ENCODE measurements at places on chromosomes 5 and 9.

DNA sequence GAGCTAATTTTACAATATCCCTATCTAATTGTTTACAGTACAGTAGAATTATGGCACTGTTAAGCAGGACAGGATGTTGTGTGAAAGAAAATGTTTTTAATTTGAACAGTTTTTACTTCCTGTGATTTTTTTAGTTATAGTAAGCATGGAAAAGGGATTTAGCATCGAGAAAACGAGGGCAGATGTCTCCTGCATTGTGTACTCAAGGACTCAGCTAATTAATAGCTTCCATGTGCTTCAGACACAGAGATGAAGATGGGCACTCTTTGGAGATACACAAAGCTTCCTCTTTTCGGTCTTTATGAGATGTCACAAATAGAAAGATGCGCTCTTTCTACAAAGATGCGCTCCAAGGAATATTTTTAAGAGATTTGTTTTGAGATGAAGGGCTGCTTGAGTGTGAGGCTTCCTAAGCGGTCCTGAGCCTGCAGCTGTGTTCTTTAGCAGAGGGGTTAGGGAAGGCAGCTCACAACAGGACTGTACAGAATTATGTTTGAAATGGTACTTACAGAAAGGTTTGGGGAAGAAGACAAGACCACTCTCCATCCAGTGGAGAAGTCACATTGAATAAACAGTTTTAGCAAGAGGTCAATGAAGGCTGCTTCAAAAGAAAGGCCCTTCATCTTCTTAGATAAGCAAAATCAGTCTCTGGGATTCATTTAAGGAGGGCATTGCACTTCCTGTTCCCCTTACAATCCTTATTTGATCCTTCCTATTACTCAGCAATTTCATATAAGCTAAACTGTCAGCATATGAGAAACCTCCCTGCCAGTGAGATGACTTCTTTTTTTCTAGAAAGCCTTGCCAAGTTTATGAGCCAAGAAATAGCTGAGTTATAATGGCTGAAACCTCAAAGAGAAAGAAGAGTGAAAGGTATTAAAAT is 311.5 kb downstream of the EFNA5 start:
- no peak for DNase-seq

DNA sequence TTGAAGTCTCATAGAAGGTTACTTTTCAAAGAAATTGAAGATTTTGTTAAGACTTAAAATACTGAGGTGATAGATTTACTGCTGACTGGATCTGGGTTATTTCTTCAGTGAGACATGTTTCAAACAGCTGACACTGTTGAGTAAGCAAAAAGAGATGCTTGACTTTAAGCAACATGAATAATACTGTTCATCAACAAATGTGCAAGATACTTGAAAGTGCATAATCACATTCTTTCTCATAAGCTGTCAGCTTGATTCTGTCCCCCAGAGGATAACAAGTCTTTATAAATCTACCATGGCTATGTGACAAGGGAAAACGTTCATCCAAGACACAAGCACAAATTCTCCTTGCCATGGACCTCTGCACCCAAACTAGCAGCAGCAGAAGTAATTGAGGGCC is 260.1 kb upstream of the CDH18 start:
- no peak for DNase-seq

DNA sequence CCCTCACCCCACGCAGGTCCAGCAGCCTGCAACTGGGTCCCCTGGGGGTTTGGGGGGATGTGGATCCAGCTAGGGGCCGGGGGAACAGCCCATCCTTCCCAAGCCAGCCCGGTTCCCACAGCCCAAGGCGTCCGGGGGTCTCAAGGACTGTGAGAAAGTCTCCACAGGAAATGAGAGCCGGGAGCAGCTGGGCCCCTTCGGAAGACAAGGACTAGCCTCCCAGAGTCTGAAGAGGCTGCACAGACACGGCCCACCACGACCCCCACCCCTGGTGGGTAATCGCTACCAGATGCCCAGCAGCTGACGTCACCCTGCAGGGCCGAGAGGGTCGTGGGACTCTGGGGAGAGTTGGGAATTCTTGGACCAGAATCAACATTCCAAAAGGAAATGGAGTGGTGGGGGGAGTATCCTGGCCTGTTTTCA is 10.5 kb downstream of the SH2D3C start:
- no peak for DNase-seq

GRCh38 chr5:175753536-175754402 is 95.9 kb downstream of the HRH2 start:
- DNase-seq: no peak

DNA sequence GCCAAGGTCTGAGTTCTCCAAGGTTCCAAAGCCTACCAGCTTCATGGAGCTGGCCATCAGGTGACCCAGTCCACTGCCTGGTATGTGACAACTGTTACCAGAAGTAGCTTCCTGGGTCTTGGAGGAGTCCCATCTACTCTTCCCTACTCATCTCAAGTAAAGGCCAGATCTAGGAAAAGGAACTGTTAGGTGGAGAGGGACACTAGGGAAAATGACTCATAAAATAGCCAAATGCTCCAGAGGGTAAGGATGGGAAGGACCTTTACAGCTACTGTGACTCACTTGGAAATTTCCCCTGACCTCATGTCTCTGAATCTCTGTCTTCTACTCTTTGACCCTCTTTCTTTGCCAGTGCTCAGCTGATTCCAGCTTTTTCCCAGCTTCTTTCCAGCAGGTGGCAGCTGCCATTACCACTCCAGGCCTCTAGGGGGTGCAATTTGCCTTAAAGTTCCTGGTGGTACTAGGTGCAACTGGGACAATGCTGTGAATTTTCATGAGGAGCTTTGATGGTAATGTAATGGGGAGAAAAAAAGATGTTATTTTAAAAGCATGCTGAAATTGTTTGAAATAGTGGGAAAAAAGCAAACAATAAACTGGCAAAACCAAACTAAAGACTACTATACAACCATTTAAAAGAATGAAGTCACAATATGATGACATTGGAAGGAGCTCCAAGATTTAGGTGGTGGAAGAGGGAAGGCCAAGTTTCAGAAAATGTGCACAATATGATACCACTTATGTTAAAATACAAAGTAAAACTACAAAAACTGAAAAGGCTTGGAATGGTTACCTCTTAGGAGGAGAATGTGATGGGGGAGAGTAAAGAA is 27.1 kb upstream of the MYORG start:
- peak; percentile 37 for DNase-seq

DNA sequence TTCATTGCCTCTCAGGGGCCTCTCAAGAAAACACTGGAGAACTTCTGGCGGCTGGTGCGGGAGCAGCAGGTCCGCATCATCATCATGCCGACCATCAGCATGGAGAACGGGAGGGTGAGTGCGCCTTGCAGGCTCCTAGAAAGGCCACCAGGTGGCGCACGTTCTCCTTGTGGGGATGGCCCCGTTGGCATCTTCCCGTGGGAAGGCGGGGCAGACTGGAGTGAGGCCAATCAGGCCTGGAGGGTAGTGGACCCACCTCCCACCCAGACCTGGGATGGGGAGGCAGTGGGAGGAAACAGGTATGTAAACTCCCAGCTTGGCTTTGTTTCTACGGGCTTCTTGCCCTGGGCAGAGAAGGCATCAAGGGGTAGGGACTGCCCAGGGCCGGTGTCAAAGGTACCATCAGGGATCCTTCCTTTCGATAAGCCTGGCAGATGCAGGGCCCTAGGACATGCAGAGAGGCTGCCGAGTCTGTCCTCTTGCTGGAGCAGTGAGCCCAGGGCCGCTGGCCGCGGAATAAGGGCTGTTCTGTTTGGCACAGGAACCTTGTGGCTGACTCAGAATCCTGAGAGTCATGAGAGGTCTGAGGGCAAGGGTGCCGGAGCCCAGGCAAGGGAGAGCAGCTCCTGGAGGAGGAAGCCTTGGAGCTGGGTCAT is 18.9 kb upstream of the SPTLC1 start:
- peak; percentile 60 for DNase-seq
